Dermis microvascular lymphatic vessel endothelial cell (primary cell): ENCODE measurements at places on chromosomes 6 and 20. TPM values are rescaled to one million over a fixed set of nuclear protein-coding genes. Genes with fewer than 3 reads are reported as not detected.
A peak's percentile ranks its signal among the peaks of the same experiment; 100 is the strongest.

Gene MICB
- total RNA-seq = 6.8 and 8.3 TPM in 2 replicates

DNA sequence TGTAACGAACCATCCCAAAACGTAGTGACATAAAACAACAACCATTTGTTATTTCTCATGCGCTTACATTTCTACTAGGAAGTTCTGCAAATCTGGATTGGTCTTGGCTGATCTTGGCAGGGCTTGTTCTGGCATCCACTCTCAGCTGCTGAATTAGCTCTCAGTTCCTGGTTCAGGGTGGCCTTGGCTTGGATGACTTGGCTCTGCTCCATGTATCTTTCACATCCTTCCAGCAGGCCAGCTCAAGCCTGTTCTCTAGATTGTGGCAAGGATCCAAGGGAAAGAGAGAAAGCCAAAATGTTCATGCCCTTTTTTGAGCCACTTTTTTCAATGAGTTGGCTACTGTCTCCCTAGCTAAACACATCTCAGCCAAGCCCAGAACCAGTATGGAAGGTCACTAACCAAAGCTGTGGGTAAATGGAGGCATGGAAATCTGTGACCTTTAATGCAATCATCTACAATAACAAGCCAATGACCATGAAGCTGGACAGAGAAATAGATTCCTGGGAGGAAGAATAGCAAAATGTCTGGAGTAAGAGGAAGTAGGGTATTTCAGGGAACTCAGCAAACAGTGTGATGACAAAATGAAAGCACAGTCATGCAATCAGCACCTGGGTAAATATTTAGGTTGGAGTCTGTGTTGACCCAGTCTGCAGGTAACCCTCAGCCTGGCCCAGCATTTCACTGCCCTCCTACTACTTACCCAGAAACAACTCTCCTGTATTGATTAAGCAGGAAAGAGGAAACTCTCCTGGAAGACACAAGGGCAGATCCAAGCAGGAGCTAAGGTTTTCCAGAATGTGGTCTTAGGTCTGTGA lies 32.7 kb upstream of the SNAP25 start:
- DNase-seq = no peak

- no peak for DNase-seq
These were observed 48.1 kb downstream of the FOXC1 start for GRCh38 chr6:1657771-1658165.

Gene COL11A2
- total RNA-seq = under 0.01 and 0.38 TPM in 2 replicates

DNA sequence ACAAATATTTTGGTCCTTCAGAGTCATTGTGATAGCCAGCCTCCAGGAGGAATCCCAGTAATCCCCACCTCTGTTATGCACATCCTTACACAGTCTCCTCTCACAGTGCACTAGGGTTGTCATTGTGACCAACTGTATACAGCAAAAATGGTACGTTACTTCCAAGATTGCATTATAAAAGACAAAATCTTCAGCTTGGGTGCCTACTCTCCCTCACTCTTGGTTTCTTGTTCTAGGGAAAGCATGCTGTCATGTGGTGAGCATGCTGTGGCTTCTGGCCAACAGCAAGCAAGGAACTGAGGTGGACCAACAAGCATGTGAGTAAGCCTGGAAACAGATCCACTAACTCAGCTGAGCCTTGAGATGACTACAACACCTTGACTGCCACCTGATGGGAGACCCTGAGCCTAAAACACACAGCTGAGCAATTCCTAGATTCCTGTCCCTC lies 130.1 kb upstream of the DST start:
- peak; percentile 64 for DNase-seq

GRCh38 chr6:3277251-3277650 lies 18.5 kb downstream of the PSMG4 start:
- DNase-seq = no peak

Gene PPIL6
- total RNA-seq = 0.39 and 0.76 TPM in 2 replicates

DNA sequence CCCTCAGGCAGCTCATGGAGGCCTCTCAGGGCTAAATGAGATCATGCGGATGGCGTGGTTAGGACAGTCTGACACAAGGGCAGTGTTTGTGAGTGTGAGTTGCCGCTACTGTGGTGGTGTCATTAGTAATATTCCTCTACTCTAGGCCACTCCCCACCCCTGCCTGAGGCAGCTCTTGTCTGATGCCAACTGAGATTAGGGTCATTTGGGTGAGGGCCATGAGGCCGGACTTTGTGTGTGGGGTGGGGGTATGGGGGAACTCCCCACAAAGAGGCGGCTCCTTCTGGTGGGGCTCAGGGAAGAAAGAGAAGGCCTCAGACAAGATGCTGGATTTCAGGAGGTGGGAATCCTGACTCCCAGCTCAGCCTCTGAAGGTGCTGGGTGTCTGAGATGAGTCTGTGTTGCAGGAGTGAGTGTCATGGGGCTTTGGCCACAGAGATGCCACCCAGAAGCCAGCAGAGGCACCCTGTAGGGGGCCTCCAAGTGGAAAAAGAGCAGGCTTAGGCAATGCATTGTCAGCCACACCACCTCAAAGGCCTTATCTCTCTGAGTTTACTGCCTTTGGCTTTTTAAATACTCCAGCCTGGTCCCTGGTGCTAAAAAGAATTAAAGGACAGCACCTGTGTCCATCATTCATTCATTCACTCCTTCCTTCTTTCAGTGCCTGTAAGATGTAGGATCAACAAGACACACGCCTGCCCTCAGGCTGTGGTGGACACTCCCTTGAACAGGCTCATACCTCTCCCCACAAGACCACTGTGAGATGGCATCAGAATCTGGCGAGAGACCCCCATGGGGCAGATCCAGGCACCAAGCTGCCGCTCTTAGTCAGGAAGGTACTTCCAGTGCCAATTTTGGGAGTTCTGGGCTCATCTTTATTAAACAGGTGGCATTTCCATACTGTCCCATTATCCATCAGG lies 175.2 kb downstream of the MRPL14 start:
- DNase-seq = no peak

DNA sequence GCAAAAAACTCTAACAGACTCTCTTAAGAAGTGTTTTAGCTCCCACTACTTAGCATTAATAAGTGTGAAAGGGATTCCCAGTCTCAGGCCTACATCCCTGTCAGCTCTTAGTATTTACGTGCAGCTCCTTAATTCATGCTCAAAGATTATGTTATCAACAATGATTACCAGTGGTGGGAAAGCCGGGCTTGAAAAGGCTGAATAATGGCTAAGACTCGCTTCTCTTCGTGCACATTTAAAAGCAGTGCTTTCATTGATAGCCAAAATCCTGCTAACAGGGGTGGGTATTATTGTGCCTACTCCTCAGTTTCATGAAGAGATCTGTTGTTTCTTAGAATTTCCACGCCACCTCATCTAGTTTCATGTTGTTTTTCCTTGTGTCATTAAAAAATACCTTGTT lies 518.8 kb downstream of the GRIK2 start:
- DNase-seq = no peak
